ENCODE measurements at places on chromosomes 4 and X.

GRCh38 chr4:181475359-181475758, 767.8 kb upstream of the TENM3 start:
- no peak for DNase-seq

DNA sequence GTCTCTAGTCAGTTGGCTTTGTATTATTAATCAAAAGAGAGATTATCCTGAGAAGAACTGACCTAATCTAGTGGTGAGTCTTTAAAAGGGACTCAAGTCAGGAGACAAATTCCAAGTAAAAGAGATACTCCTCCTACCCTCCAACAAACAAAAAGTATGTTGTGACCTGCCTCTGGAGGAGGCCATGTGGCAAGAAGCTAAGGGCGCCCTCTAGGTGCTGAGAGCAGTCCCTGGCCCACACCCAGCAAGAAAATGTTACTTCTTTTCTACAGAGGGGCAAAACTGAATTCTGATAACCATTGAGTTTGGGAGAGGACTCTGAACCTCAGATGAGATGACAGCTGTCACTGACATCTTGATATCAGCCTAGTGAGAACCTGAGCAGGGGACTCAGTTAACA, 953.6 kb upstream of the AGA start:
- DNase-seq = no peak

- no peak for DNase-seq
Measured at GRCh38 chr4:14562901-14563300, 439.4 kb upstream of the CPEB2 start.

DNA sequence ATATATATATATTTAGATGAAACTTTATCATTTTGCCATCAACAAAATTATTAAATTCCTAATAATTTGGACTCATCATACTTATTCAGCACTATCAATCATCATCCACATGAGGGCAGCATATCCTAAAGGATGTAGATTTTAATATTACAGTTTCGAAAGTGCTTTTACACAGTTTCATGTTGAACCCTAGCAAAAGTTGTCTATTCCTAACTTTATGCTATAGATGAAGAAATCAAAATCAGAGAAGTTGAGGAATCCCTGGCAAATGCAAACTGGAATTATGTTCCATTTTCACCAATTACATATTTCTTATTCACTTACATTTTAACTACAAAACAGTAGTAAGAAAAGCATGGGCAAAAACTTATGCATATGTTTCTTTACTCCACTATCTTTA, 36.6 kb upstream of the UGT2A1 start:
- DNase-seq = peak; percentile 36

DNA sequence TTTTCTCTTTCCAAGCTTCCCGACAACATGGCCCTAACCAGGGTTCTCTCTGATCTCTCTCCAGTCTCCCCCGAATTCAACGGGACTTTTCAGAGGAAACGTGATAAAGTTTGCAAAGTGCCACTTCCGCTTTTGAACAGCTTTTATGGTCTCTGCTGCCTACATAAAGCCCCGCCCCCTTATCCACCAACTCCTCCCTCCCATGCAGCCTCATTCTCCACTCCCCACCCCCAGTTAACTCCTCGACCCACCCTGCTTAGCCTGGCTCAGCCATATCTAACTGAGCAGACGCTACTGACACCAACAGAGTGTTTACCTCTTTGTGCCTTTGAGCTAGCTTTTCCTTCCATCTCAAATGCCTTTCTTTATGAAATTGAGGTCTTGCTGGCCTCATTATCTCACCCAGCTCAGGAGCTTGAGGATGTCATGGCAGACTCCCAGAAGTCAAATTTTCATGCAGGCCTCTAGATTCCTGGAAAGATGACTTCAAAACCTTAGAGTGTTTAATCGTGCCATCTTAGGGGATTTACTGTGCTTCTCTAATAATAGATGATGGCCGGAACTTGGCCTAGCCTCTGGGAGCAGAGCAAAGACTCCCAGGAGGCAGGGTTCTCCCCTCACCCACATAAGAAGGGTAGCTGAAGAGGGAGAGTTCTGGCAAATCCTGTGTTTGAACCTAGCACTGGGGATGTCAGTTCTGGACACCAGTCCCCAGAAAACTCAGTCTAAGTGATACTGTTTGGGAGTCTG, 606.0 kb downstream of the BCOR start:
- DNase-seq = no peak

DNA sequence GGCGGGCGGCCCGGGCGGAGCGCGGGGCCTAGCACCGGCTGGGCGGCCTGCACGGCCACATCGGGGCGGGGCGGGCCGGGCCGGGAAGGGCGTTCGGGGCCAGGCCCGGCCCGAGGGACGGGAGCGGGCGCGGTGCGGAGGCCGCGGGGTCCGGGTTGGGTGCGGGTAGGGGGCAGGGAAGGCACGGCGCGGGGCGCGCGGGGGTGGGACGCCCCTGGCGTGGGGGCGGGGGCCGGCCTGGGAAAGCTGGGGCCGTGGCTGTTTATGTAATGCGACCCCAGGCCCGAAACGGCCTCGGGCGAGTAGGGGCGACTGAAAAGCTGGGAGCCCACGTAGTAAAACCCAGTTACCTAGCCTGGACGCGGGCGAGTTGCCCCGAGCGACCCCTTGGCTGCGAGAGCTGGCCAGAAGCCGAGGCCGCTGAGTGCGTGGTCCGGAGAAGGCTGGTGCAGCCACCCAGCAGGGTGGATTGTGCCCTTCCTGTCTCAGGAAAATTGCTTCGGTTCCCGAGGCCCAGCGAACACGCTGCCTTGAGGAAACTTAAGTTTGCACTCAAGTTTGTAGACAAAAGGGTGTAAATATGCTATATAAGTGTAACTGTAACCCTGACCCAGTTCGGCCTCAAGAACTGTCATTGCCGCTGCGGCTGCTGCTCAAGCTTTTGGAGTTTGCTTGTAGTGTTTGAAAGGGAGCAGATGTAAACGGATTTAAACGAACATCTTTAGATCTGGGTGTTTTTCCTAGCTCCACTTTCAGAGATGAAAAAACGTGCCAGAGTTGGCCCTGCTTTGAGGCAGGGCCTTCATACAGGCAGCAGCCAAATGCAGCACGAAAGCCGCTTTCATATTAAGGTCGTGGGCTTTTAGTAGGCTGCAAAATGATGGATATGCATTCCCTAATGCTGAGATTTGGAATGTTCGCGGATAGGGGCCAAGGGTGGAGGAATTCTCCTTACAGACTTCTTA, 674 bp downstream of the SEC24B start:
- peak; percentile 25 for DNase-seq

- DNase-seq = no peak
Measured at GRCh38 chr4:83124111-83124780, 9.7 kb upstream of the PLAC8 start.

GRCh38 chr4:2059726-2060602, 837 bp downstream of the NAT8L start:
- DNase-seq = no peak

- no peak for DNase-seq
Measured at GRCh38 chr4:39518484-39518883, 8.8 kb downstream of the UGDH start.

DNA sequence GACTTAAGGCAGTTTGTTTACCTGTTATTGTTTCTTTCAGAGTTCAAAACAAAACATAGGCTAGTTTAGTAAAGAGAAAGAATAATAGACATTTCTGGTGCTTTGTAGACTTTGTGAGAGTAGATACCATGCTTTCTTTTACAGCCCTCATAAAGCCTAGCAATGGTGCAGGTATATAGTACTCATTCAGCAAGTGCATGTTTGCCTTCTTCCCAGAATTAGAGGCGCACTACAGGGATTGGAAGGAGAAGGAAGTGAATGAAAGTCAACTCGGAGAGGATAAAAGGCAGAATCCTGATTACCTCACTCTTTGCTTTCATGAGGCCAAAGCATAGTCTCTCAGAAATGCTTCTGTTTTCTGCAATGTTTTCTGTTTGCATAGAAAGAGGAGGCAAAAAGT, 43.1 kb upstream of the FHDC1 start:
- DNase-seq = no peak
